ENCODE measurements at places on chromosomes 1 and 21.

- no peak for DNase-seq
Observed at GRCh38 chr1:14247666-14248065, 350.8 kb upstream of the KAZN start.

DNA sequence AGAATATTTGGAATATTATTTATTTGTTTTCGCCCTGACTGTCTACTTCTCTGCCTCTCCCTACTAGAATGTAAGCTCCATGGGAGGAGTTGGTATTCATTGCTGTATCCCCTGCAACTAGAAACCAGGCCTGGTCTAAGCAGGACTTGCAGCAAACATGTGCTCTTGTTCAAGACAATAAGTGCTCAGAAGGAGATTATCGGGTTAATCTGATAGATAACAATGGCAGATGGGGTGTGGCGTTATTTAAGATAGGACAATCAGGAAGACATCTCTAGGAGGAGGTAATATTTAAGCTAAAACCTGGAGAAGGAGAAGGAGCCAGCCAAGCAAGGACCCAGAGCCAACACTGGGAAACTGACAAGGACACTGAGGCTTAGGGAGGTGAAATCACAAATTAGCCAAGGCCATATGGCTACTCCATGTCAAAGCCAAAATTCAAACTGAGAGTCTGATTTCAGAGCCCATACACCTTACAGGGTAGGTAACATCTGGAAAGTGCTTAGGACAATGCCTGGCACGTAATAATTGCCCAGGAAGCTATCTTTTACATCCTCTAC lies 41.5 kb downstream of the STYXL2 start:
- DNase-seq = no peak

DNA sequence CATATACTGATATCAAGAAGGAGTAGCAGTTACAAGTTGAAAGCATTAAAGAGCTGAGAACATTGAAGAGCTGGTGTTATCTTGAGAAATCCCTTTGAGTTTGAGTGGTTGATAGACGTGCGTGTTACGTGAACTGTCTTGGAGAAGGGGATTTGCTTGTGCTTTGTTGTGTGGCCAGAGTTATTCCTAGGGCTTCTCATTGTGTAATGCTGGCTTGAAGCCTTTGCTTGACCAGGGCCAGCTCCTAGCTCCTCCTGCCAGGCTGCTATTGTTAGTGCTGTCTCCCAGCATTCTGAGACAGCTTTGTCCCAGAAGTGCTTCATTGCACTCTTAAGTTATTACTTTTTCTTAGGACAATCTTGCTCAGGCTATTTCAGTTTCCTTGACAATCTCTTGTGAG lies 116.2 kb upstream of the KCNK2 start:
- DNase-seq = no peak

- DNase-seq = peak; percentile 89
Observed at GRCh38 chr1:110746644-110747259, 72.0 kb upstream of the KCNA3 start.

DNA sequence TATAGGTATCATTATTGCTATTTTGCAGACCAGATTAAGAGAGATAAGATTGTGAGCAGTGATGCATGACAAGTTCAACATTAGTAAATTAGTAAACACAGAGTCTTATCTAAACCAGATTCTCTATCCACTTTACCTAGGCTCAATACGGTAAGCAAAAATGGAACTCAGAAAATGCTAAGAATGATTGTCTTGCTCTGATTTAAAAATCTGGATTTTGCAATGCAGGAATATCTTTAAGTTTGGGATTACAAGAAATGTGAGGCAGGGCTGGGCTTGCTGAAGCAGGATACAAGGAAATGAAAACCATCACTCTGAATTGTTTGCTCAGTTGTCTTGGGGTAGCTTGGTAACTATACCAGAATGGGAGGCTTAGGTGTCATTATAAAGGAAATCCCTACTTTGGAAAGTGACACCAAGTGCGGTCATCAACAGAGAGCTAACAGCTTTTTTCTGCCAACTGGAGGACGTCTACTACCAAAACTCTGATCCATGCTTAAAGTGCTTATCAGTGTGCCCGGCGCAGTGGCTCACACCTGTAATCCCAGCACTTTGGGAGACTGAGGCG lies 332.7 kb upstream of the RUNX1 start:
- DNase-seq = peak; percentile 33
